ENCODE measurements at places on chromosomes 12 and 14.

DNA sequence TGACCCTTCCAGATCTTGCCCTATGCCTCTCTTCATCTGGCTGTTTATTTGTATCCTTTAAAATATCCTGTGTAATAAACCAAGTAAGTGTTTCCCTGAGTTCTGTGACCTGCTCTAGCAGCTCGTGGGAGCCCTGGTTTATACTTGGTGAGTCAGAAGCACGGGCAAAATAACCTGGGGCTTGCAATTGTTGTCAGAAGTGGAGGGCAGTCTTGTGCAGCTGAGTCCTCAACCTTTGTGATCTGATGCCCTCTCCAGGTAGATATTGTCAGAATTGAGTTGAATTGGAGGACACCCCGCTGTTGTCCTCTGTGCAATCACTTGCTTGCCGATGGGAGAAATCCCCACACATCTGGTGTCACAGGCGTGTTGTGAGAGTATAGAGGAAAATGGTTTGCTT lies 62.5 kb upstream of the PRICKLE1 start:
- DNase-seq: no peak

GRCh38 chr12:130764475-130765185 lies 48.5 kb upstream of the RIMBP2 start:
- no peak for DNase-seq

DNA sequence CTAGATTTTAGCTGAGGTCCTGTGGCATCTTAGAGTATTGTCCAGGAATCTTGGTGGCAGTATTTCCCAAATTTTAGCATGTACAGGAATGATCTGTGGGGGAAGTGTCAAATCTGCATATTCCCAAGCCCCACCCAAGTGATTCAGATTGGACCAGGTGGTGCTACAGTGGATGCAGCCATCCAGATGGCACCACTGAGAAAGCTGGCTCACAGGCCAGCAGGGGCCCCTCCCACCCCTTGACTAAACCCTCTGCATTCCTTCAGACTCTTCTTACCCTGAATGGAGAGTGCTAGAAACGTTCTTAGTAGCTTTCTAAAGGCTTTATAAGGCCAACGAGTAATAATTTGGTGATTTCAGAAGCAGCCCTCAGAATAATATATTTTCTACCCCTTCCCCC lies 255.2 kb downstream of the NRXN3 start:
- no peak for DNase-seq

DNA sequence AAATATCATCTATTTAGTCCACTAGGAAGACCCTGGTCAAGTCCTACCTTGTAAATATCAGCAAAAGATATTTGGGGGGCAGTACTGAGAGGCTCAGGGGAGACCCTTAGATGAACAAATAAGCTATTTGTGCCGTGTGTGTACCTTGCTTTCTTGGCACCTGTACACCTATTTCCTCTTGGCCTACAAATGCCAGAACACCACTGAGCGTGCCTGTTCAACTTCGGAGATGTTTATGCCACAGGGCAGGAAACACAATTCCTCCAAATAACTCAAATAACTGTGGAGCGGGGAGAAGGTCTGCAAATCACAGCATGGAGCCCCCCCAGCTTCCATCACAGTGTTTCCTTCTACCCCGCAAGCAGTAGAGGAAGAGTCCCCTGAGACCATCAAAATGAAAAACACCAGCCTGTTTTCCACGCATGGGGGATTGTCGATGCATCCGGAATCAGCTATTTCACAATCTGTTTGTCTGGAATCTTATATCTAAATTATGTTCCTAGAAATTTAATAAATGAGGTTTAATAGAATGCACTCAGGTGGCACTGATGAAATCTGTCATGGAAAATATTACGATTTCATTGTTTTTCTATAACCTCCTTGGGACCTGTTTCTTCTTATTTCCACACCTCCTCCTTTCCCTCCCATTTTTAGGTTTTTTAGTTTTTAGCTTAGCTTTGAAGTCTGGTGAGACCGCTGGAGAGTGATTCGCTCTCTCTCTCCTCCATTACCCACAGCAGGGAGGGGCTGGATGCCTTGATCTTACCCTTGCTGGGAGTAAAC lies 254.0 kb upstream of the SRRM4 start:
- no peak for DNase-seq

DNA sequence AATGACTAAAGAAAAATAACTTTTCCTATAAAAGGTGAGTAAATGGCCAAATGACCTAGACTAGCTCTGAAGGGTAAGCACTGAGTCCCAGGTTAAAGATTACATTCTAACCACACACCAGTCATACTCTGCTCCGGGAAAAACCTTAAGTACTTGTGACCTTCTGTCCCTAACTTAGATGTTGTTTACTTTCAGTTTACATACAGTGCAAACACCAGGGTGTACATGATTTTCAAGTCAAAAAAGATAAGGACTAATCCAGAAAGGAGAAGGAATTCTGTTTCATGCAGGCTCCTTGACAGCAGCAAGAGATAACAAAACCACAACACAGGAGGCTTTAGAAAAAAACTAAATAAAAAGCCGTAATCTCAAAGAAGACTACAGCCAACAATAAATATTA lies 174.2 kb downstream of the PPM1H start:
- DNase-seq: no peak

DNA sequence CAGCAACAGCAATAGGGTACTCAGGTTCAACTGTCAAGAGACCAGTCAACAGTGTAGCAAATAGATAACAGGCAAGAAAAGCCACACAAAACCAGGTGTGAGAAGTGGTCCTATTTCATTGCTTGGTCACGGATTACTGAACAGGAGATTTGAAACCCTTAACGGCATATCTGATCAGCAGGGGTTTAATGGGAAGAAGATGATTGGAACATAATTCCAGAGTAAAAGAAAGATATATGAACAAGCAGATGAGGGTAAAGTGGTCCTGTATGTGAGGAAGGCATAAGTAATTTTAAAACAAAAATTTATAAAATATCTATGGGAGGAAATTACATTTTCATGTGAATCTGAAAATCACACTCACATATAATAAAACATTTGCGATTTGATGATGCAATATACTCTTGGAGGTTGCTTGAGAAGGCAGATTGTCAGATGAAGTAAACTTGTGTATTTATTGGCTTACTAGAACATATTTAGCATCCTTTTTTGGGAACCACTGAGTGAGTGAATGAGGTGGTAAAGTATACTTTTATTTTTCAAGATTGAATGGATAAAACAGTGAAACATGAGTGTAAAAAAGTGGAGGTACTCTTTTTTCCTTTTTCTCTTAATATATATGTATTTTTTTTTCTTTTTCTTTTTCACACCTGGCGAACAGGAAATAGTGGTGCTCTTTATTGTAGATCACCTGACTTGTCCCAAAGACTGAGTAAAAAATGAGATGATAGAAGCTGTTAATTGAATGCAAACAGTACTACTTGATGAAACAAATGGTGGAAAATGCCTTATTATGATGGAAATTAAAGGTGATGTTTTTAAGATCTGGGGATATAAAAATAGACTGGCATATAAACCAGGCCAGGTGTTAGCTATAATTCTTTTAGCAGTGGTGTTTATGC lies 21.6 kb upstream of the SDR39U1 start:
- DNase-seq: no peak

DNA sequence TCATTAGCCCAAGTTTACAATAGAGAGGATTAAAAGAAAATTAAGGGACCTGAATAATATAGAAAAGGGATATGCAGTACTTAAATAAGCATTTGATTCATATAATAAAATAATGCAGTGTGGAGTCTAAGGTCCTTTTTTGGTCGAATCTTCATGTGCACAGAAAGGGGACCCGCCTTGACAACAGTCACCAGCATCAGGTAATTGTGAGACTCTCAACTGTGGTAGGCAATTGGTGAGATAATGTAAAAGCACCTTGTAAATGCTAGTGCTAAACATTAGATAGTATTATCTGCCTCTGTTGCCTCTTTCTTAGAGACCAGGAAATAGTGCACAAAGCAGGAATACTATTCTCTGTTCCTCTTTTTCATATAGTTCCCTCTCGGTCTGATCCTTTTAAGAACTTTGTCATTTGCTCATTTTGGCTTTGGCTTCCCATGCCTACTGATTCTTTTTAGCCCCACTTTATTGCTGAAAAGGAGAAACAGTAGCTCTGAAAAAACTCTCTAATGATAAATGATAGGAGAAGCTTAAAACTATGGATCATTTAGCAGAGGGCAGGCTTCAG lies 17.5 kb downstream of the CHPT1 start:
- no peak for DNase-seq

DNA sequence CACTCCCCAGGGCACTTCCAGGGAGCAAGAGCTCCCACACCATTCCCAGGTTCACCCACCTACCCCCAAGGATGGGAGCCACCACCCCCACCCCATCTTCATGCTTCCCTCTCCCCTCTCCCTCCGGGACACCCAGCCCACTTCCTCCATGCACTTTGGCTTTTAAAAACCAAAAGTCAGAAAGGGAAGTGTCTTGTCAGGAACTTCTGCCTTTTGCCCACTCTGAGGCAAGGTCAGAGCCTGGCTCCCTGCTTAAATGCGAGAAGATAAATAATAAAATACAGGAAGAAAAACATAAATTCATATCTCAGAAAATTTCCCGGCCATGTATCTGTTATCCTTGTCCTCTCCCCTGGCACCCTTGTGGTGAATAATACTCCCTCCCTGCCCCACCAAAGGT lies 81.6 kb downstream of the PTGER2 start:
- DNase-seq: peak; percentile 5

DNA sequence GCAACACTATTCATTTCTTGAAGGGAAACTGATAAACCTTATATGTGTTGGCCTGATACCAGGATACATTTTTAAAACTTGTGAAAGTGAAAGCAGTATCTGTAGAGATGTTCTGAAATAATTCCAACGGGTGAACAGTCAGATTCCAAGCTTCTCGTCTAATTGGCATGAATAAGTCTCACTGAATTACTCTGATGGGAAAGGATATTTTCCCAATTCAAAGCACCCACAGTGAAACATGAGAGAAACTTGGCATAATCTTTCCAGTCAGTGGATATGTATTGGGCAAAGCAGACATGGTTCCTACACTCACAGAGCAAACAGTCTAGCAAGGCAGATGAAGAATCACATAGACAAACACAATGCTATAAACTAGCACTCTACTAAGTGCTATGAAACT lies 413.1 kb downstream of the MED13L start:
- DNase-seq: no peak

GRCh38 chr12:110845339-110845682 lies 1.5 kb upstream of the CCDC63 start:
- no peak for DNase-seq

DNA sequence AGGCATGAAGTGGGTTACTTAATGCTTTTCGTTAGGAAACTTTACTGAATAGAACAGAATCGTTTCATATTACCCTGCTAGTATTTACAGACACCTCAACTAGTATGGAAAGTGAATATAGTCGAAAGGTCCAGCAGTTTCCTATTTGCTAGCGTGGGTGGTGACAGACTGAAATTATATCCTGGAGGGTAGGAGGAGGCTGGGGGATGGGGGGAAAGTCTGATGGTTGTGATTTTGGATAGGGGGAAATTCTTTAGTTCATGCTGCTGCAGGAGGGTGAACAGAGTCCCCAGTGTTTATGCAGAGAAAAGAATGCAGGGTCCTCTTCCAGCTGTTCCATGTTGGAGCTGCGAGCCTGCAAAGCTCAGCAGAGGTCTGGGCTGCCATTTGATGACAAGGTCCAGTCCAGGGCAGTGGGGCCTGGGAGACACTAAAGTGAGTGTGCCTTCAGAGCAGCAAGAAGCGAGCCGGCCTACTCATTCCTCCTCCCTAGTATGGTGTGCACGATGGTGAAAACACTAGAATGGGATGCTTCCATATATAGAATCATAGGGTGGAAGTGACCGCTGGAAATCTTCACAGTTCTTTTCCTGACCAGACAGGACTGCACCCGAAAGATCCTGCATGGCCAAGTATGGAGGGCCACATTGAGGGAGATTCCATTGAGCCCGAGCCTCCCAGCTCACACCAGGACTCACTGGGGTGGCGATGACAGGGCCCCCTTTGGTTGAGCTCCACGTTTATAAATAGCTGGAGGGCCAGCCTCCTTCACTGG lies 2.1 kb downstream of the SAMD4A start:
- no peak for DNase-seq

- DNase-seq: no peak
These were observed 858 bp upstream of the FRMD6 start for GRCh38 chr14:51650716-51651387.

DNA sequence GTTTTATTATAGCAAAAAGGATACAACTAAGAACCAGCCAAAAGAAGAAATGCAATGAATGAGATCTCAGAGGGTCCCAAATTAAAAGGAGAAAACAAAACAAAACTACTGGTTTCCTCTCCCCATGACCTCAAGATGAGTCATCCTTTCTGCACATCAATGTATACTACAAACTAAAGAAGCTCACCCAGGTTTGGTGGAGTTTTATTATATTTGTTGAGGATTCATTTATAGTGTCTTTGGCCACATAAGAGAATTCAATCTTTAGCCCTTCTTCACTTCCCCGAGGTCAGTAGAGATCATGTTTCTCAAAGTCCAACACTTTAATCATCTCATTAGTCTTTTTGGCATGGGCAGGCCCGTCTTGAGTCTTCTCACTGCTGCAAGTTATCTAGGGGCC lies 210.6 kb downstream of the SLC6A15 start:
- DNase-seq: no peak

DNA sequence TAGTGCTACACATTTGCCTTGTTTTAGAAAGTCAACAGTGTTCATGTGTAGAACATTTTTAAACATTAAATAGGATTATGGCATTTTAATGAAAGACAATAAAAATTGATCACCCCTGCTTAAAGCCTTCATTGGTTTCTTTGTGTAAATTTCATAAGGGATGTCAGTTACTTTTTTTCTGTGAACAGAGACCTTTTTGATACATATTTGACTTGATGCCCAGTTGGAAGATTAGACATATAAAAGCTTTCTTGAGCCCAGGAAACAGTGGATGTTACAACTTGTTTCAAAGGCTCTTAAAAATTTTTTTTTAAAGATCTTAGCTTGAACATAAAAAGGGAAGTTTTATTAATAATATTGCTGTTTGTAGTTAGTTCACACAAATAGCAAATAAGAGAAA lies 168.7 kb upstream of the PDZRN4 start:
- no peak for DNase-seq

- DNase-seq: no peak
These were observed 65.2 kb upstream of the CNOT2 start for GRCh38 chr12:70178038-70178437.

- DNase-seq: no peak
These were observed 234.7 kb downstream of the CCDC91 start for GRCh38 chr12:28424965-28425364.

- no peak for DNase-seq
These were observed 204.3 kb downstream of the ESR2 start for GRCh38 chr14:64089920-64090319.

GRCh38 chr12:80269803-80270552 lies 170.6 kb downstream of the OTOGL start:
- DNase-seq: no peak

All from CD4-positive, alpha-beta T cell treated with Interferon gamma for 1 hour (primary cell).